ENCODE measurements at places on chromosomes 2 and 18.
A peak's percentile ranks its signal among the peaks of the same experiment; 100 is the strongest.

DNA sequence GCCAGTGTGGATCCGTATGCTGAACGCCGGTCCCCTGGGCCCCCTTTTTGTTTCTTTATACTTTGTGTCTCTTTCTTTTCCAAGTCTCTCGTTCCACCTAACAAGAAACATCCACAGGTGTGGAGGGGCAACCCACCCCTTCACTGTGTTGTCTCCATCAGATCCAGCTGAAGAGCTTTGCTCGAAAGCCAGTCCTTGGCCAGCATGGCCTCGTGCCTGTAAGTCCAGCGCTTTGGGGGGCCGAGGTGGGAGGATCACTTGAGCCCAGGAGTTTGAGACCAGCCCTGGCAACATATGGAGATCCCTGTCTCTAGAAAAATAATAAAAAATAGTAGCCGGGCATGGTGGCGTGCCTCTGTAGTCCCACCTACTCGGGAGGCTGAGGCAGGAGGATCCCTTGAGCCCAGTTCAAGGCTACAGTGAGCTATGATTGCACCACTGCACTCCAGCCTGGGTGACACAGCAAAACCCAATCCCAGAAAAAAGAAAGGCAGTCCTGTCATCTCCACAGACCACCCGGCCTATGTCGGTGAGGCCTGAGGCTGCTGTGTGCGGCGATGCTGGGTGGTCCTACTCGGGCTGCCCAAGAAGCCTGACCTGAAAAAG is 3.4 kb upstream of the HSBP1L1 start:
- no peak for DNase-seq

- no peak for DNase-seq
Measured at GRCh38 chr2:172147944-172148650, 45.4 kb upstream of the DLX2 start.

DNA sequence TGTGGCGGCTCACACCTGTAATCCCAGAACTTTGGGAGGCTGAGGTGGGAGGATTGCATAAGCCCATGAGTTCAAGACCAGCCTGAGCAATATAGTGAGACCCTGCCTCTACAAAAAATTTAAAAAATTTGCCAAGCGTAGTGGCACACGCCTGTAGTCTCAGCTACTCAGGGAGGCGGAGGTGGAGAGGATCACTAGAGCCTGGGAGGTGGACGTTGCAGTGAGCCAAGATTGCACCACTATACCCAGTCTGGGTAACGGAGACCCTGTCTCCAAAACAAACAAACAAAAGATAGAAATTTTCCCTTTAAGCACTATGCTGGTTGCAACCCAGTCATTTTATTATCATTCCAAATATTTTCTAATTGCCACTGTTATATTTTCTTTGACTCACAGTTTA is 32.3 kb downstream of the NPHP1 start:
- DNase-seq = no peak

GRCh38 chr2:182191061-182191460 is 205.4 kb downstream of the PPP1R1C start:
- no peak for DNase-seq

- no peak for DNase-seq
Measured at GRCh38 chr2:100884145-100884621, 64.2 kb downstream of the NPAS2 start.

DNA sequence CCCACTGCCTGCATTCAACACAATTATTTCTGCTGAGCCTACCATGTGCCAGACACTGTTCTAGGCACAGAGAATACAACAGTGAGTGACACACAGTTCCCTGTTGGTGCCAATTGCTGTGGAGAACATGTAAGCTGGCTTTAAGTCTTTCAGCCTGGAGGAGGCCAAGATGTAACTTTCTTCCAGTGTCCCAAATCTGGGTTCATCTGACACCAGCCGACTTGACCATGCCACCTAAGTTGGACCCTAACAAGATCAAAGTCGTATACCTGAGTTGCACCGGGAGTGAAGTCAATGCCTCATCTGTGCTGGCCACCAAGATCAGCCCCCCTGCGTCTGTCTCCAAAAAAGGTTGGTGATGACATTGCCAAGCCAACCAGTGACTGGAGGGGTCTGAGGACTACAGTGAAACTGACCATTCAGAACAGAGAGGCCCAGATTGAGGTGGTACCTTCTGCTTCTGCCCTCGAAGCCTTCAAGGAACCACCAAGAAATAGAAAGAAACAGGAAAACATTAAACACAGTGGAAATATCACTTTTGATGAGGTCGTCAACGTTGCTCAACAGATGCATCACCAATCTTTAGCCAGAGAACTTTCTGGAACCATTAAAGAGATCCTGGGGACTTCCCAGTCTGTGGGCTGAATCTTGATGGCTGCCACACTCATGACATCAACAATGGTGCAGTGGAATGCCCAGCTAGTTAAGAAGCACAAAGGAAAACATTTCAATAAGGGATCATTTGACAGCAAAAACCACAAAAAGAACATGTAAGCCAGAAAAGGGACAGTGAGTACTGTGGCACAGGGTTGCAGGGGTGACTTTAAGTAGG is 6.3 kb downstream of the TRABD2A start:
- no peak for DNase-seq

DNA sequence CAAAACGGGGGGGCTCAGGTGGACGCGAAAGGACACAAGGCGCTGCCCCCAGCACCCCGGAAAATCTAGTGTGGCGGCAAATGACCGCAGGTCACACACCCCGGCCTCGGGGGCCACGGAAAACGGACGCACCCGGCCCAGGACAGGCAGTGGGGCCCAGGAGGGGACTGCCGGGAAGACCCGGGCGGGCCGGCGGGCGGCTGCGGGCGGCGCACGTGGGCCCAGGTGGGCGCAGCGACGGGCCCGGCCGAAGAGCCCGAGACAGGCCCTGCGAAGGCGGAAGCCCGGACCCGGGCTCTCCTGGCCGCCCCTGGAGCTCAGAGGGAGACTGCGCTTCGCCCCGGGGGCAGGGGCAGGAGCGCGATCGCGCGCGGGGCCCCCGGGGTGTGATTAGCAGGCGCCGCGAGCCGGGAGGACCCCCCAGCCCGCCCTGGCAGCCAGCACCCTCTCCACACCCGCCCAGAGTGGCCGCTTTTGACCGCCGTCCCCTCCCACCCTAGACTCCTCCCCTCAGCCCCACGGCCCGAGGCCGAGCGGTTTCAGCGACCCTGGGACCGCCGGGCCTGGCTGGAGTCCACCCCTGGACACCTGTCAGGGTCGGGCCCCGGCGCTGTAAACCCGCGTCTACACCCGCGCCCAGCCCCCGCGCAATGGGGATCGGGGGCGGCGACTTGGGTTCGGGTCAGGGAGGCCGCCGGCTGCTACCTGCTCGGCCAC is 773 bp downstream of the MBP start:
- DNase-seq = no peak

- DNase-seq = no peak
Measured at GRCh38 chr2:202624133-202624532, 10.6 kb upstream of the FAM117B start.

- peak; percentile 78 for DNase-seq
Measured at GRCh38 chr2:27683390-27684071, 19.8 kb downstream of the SLC4A1AP start.

Measured in G401 (cell line).